ENCODE measurements at places on chromosomes 3 and 15.

- DNase-seq, result no peak
Observed at GRCh38 chr3:148223266-148223665, 474.4 kb upstream of the AGTR1 start.

DNA sequence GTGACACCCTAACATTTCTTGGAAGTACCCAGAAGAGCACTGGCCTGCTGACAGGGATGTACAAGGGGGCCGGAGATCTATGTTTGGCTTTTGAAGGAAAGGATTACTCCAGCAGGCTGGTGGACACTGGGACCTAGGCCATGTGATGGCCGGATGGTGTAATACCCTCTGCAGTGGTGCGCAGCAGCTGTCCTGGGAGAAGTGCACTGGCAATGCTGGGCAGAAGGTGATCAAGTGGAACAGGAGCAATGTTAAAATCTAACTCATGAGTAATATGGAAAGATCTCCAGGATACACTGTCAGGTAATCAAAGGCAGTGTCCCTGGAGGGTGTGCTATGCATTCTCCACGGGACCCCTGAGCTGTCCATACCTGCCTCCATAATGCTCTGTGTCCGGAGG, 71.2 kb upstream of the POMGNT2 start:
- DNase-seq, result no peak

GRCh38 chr3:134627831-134628230, 23.0 kb downstream of the KY start:
- DNase-seq, result no peak

GRCh38 chr15:63318344-63318743, 40.9 kb downstream of the APH1B start:
- no peak for DNase-seq

- no peak for DNase-seq
Observed at GRCh38 chr3:97736928-97737327, 27.6 kb upstream of the ARL6 start.

- no peak for DNase-seq
Observed at GRCh38 chr3:24139463-24140412, 194.7 kb downstream of the NR1D2 start.

Data from T-helper 1 cell (primary cell).